ENCODE measurements at places on chromosomes 5 and 9.

GRCh38 chr5:148735301-148735835 lies 81.0 kb upstream of the HTR4 start:
- no peak for DNase-seq

GRCh38 chr5:147415651-147416050 lies 94.2 kb downstream of the DPYSL3 start:
- DNase-seq: no peak

- DNase-seq: no peak
Observed at GRCh38 chr5:55278778-55279177, 28.7 kb downstream of the DHX29 start.

GRCh38 chr5:13932561-13932960 lies 11.9 kb downstream of the DNAH5 start:
- no peak for DNase-seq

DNA sequence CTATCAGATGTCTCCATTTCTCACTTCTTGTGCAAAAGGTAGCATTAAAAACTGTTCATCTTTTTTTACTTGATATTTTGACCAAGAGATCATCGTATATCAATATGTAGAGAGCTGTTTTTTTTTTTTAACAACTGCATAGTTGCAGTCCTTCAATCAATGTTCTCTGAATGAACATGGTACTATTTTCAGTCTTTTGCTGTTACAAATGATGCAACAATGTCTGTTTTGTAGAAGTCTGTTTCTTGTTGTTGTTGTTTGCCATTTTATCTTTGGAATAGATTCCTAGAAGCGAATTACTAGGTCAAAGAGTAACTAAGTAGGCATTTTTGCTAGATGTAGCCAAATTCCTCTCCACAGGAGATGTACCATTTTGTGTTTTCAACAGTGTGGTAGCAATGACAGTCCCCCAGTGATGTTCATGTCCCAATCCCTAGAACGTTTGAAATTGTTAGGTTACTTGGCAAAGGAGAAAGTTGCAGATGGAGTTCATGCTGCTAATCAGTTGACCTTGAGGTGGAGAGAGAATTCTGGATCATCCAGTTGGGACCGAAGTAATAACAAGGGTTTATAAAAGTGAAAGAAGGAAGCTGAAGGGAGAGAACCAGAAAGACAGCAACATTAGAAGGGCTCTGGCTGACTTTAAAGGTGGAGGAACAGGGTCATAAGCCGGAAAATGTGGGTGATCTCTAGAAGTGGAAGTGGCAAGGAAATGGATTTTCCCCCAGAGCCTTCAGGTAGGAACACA lies 6.3 kb downstream of the MTREX start:
- no peak for DNase-seq

- DNase-seq: no peak
Observed at GRCh38 chr9:135547756-135548736, 2.1 kb downstream of the OBP2A start.

DNA sequence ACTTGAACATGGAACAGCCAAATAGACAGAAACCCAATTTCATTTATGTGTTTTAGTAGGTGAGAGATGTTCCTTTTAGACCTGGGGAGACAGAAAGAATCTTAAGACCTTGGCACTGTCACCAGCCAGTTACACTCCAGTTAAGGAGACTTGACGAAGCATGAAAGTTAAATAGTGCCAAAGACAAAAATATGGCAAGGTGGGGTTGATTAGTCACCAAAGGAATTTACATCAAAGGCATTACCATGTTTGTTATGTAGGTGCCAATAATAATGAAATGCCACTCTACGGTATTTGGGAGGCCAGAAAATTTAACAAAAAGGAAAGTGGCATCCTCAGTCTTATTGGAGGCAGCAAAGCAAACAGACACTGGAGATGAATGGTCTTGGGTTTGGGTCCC lies 9.2 kb upstream of the IL12B start:
- DNase-seq: no peak

DNA sequence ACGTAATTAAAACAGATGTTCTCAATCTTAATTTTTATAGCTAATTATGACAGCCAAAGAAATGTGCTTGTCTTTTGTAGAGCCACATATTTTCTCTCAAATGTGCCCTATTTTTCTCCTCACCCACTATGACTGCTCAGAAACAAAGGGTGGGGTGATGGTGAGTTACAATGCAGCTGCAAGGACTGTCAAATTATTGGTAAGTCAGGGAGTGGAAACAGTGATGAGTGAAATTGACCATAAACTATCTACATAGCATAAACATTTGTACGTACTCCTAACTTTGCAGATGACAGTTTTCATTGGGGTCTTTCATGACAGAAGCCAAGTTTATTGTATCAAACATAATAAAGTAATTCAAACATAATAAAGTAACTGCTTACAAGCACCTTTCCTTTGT lies 215.9 kb downstream of the MCTP1 start:
- no peak for DNase-seq

DNA sequence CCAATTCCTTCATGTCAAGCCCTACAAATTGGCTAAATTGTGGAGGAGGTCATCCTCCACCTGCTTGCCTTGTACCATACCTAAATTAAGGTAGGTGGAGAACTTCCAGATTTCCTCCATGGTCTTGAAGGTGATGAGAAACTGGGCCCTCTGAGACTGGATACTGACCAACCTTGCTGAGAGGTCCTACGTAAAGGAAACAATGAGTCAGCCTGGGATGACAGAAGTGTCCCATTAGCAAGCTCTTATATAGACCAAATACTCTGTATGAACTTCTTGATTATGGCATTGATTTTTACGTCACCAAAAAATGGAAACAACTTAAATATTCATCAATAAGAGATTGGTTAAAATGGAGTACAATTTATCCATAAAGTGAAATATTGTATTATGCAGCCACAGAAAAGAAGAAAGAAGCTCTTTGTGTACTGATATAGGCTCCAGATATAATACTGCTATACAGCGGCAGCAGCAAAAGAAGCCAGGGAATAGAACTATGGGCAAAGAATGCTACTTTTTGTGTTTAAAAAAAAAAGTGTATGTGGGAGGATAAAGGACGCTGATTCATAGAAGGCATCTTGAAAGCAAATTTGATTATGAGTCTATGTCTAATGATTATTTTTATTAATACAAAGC lies 18.3 kb downstream of the SH3TC2 start:
- no peak for DNase-seq

DNA sequence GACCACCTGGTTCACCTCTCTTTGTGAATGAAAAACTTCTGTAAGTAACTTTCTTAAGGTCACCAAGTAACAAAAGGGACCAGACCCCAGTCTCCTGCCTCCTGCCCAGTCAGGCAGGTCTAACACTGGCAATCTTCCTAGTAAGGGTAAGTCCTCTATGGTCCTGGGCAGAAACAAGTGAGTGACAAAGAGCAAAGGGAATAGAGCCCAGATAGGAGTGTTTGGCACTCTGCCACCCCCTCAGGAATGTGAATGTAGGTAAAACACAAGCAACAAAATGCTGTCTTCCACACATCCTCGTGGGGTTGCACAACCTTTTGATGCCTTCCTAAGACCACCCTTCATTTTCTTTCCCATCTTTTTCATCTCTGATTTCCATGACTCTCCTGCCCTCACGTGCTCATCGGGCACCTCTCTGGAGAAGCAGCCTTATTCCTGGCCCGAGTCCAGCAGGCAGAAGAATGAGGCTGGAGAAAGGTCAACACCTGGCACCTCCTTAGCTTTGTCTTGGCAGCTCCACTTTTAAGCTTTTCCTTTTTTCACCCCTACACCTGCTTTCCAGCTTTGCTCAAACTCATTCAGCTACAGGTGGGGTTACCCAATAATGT lies 90.2 kb upstream of the LHFPL2 start:
- no peak for DNase-seq

Measured in endothelial cell (in vitro differentiated cells).